Inflammatory macrophage treated with lipopolysaccharide for 1 hour (primary cell): ENCODE measurements at places on chromosomes 13 and 19.

DNA sequence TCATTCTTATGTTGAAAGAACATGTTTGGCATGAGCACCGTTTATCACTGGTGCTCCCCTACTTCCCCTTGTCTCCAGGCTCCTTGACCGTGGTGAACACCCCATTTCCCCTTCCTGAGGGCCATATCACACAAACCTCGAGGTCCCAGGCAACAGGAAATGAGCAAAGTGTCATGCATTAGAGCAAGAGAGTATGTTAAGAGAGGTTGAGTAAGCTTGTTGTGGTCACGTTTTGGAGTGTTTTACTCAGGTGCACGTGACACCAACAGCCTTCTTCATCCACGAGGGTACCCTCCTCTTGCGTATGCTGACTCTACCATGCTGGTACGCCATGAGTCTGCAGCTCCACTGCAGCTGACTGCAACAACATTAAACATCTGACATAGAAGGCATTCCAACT is 482.2 kb upstream of the NBEA start:
- DNase-seq: no peak

DNA sequence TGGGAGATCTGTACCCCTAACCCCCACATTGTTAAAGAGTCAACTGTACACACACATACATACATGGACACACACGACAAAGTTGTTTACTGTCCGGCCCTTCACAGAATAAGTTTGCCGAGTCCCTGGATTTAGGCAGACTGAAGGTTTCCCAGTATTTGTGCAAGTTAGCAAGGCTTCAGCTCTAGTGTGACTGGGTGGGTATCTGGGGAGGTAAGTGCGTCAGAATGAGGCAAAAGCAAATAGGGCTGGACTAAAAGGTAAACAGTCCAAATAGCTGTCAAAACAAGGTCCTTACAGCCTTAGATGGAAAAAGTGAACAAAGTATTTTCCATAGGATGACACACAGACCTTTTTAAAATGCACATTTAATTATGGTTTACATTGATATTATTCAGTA is 228.4 kb upstream of the UFM1 start:
- no peak for DNase-seq

DNA sequence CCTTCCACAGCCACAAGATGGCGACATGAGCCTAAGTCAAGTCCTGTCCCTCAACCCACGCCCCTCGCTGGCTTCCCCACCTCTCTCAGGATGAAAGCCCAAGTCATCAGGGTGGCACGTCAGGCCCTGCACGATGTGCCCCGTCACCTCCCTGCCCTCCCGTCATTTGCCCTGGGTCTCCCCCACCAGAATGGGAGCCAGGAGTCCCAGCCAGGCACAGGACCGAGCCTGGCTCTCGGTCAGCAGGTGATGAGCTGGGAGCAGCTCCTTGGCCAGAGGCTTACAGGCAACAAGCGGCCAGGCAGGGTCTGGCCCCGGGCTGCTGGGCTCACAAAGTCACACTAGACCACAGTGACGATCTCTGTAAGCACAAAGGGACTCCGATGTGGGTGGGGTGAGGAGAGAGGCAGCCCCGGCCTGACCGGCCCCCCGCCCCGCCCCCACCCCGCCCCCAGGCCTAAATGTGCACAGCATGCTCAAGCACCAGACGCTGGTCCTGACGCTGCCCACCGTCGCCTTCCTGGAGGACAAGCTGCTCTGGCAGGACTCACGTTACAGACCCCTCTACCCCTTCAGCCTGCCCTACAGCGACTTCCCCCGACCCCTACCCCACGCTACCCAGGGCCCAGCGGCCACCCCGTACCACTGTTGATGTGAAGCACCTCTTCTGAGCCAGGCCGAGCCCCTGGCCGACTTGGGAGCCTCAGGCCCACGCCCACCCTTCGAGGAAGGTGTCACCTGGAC is 7.3 kb downstream of the MRPL4 start:
- peak; percentile 91 for DNase-seq

DNA sequence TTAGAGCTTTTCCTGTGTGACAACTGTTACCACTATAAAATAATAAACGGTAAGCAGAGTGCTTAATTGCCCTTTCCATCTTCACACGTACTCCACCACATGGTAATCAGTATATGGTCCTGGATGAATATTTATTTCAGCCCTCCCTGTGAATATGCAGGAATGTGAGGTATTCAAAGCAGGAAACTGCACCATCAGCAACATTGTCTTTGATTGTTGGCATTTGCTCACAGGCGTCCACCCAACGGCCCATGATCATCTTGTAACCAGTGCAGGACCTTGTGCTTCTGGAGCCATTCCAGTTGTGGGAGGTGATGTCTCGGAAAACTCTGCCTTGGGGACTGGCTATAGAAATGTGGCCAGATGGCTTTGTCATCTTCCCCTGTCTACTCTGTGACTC is 132.6 kb downstream of the COG6 start:
- DNase-seq: no peak

- no peak for DNase-seq
Measured at GRCh38 chr13:27289011-27289665, 18.5 kb downstream of the RASL11A start.

DNA sequence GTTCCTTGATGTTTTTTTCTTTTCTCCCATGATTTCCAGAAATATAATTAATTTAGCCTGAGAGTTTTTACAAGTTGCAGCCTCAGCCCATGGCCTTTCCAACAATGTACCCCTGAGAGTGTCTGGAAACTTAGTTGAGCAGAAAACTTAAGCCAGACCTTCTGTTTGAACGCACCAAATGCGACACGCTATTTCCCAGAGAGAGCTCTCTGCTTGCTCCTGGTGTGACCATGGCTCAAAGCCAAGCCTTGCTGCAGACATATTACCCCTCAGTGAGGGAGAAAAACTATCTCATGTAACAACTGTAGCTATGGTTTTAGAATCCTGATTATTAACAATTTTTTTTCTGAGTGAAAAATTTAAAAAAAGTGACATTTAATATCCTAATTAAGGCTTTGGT is 1204.5 kb upstream of the SLC10A2 start:
- no peak for DNase-seq

GRCh38 chr19:29268721-29269393 is 55.9 kb upstream of the UQCRFS1 start:
- no peak for DNase-seq

- no peak for DNase-seq
Measured at GRCh38 chr19:29620931-29621351, 14.9 kb downstream of the POP4 start.

DNA sequence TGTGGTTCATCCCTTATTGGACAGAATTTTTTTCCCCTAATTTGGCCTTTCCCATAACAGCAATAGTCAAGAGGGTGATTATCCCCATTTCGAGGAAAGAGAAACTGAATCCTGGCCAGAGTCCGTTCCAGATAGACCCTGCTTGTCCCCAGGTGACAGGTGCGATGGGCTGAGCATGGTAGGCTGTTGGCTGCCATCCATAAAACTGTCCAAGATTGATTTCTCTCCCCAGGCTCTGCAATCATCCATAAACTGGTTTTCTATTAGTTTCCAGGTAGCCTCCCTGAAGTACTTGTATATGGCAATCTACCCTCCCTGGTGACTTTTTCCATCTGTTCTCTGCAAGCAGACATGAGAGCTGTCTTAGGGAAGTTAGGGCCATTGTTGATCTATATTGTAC is 25.4 kb downstream of the SERP2 start:
- no peak for DNase-seq

- DNase-seq: no peak
Measured at GRCh38 chr13:33277946-33278345, 7.6 kb downstream of the STARD13 start.

GRCh38 chr13:28792992-28793391 is 27.1 kb upstream of the MTUS2 start:
- DNase-seq: no peak

GRCh38 chr13:108948251-108948671 is 318.9 kb downstream of the MYO16 start:
- DNase-seq: no peak

GRCh38 chr19:46614114-46614722 is 10.7 kb downstream of the PTGIR start:
- DNase-seq: peak; percentile 94

DNA sequence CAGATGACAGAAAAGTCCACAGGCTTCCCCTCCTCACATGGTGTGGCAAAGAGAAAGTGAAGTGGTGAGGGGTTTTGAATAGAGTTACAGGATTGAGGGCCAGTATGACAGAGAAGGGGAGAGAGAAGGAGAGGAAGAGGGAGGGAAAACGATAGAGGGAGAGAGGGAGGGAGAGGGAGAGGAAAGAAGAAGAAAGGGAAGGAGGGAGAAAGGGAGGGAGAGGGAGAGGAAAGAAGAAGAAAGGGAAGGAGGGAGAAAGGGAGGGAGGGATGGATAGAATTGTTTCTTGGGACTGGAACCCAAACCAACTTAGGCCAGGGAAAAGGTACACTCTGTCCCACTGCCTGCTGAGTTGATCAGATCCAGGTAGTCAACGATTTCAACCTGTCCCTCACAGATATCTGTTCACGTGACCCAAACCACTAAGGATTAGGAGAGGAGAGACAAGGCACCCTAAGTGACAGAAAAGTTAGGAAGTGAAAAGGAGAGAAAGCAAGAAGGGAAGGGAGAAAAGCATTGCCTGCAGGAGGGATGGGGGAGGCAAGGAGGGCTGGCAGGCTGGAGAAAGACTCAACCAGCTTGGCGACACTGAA is 8.1 kb upstream of the IGFL3 start:
- DNase-seq: no peak

DNA sequence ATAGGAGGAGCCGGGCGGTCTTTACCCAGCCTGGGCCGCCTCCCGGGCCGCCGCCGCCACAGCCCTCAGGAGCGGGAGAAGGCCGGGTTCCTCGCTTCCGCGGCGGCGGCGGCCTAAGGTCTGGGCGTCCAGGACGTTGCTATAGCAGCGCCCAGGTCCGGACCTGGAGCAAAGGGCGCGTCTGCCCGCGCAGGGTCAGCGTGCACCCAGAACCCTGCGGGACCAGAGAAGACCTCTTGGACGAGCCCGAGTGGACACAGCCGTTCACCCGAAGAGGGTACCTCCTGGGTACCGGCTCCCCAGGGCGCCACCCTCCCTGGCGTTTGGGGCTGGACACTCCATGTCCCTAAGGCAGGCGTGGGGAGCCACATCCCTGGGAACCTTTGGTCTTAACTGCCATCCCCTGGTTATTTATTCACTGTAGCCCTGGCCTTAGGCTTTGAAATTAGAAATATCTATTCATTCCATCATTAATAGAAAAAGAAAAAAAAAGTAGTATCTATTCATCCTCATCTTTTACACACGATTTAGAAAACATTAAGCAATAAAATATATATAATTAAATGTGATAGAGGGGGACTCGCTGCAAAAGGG is 2.4 kb downstream of the DZIP1 start:
- DNase-seq: no peak

- no peak for DNase-seq
Measured at GRCh38 chr13:34637138-34637537, 304.9 kb upstream of the NBEA start.

DNA sequence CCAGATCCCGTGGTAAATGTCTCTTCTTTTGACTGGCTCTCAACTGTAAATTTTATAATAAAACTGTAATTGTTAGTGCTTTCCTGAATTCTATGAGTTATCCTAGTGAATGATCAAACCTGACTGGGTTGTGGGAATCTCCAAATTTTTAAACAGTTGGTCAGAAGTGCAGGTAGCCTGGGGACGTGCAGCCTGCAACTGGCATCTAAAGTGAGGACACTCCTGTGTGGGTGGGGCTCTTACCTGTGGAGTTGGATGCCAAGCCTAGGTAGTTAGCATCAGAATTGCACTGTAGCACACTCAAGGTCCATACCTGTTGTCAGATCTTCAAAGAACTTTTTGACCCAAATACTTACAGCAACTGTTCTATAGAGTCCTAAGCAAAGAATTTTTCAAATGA is 207.1 kb upstream of the NBEA start:
- no peak for DNase-seq
